ENCODE measurements at places on chromosomes 3 and 15.

- DNase-seq: no peak
Measured at GRCh38 chr15:70196372-70197316, 98.9 kb upstream of the TLE3 start.

DNA sequence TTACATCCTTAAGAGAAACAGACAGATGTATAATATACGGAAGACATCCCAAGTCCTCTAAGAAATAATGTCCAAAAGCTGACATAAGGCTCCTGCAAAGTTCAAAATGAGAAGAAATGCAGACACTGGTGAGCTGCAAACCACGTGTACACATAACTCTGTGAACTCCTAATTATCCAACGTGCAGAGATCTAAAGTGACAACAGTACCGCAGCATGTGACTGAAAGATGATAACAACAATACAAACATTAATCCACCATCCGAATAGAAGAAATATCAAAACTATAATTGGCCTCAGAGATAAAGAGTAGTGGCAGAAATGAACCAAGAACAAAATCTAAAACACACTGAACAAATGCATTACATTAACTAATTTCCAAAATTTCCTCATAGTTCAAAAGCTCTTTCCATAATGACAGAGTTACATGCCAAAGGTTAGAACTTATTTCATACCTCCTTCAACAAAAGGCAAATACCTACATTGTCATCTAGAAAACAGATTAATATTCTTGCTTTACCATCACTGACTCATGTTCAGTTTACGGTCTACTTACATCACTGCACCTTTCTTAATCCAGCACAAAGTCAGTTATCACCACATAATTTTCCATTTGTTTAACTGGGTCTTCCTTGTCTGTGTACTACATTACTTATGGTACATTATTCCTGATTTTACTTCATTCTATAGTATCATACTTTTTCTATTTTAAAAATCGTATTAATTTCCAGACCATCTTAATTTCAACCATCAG, 2.2 kb downstream of the PDCD10 start:
- DNase-seq: no peak

DNA sequence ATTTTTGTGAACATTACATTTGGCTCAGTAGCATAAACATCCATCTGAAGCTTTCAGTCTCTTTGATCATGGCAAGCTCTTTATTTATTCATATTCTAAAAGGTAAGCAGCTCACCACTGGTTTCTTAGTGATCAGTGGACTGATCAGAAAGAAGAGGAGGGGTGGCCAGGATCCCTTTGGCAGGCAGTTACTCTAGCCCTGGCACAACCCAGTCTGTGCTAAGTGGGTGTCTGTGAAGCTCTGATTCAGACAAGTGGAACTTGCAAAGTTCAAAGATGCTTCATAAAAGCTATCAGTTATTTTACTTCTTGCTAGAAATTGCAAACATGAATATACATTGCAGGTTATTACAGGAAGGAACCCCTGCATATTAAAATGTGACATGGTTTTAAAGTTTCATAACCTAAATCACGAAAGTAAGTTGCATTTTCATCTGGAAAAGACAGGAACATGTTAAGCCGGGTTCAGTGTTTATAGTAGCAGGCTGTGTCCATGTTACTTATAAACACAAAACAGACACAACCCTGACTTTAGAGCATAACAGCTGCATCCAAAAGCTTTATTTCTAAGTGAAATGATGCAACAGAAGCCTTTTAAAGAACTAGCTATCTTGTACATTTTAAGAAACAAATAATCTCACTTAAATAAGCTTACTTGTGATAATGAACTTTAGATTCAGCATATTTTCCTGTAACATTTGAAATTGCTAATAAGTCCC, 785.3 kb downstream of the MCTP2 start:
- DNase-seq: no peak

DNA sequence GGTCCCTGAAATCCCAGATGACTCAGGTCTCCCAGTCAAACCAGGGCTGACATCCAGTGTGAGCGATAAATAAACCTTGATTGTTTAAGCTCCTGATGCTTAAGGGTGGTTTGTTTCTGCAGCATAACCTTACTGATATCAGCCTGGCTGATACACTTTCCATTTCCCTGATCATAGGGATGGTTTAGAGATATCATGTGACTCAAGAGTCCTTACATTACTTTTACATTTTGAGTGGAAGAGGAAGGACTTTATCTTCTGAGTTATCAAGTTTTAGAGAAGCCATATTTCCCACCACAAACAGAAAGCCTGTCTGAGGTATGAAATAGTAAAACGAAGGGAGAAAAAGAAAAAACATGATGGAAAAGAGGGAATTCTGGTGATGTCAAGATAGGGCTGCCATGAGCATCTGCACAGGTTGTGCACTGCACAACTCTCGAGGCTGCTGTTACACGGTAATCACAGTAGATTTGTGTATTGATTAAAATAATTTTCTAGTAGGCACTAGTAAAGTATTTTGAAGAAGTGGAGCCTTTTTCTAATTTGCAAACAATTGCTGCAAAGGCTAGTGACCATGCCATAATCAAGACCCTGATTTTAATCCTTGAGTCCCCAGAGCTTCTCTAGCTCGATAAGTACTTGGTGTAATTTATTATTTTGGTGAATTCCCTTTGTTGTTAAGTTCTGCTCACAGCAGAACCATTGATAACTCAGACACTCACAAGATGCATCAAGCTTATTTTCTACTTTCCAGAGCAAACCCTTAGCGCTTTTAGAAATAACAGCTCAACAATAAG, 34.1 kb upstream of the FBLN2 start:
- no peak for DNase-seq

DNA sequence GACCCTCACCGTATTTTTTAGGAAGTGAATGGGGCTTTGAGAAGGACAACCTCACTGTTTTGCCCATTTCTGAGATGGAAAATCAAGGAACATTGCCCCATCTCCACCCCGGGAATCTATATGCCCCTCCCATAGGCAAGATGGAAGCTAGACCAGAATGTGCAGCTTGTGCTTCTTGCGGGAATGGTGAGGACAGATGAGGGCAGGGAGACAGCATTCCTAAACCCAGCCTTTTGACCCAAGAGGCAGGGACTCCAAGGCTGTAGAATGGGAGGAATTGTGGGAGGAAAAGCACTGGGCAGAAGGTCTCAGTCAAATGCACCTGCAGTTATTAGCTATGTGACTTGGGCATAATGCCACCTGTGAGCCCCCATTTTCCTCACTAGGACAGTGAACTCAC, 66.9 kb downstream of the SMAD3 start:
- no peak for DNase-seq
